ENCODE measurements at places on chromosomes 3 and 15. TPM values are rescaled to one million over a fixed set of nuclear protein-coding genes. Genes with fewer than 3 reads are reported as not detected.

The PP2D1 gene
- not detected for total RNA-seq

The TRIM42 gene
- not detected for total RNA-seq

The CKMT1B gene
- not detected for total RNA-seq

The ADAMTS17 gene
- 0.10 TPM for total RNA-seq

The GOLGA8H gene
- total RNA-seq = 0.60 TPM

The ATP13A5 gene
- total RNA-seq = not detected

The CYP11A1 gene
- total RNA-seq = not detected

The AMOTL2 gene
- 127 TPM for total RNA-seq

The FAM107A gene
- 83.0 TPM for total RNA-seq

The CLDN18 gene
- total RNA-seq = not detected
